ENCODE measurements at places on chromosomes 2 and 18. TPM values are rescaled to one million over a fixed set of nuclear protein-coding genes. Genes with fewer than 3 reads are reported as not detected.

DNA sequence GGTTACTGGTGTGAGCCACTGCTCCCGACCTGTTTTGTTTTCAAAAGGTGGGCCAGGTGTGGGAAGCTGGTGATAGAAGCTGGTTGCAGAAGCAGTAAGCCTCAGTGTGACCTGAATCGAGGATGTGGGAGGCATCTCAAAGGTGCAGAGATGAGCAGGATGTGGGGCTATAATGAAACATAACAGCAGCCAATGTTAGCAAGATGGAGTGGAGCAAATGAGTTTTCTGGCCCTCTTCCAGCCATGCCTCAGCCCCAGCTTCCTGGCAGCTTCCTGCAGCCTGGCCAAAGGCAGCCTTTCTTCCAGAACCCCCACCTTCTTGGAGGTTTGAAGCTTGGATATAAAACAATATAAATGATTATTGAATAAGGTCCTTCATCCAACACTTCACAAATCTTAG lies 184.8 kb downstream of the NCK2 start:
- DNase-seq: peak; percentile 43

- peak; percentile 7 for DNase-seq
Observed at GRCh38 chr2:204545861-204546735, 823 bp downstream of the PARD3B start.

DNA sequence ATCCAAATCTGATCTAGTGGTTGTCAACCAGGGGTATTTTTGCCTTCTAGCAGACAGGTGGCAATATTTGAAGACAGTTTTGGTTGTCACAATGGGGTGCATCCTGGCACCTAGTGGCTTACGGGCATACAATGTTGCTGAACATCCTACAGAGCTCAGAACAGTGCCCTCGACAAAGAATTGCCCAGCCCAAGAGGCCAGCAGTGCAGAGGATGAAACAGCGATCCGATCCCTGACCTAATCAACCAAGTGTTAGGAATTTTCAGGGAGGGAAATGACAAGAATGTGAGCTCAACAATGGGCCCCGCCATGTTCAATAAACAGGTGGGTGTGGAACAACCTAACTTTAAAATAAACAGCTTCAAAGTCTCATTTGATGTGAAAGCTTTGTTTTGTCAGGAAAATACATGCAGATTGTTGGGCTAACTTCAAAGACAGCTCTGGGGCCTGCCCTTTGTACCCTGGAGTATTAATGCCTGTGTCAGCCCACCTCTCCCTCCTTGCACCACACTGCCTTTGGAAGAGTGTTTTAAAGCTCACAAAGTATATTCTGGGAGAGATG lies 22.5 kb upstream of the SCYGR5 start:
- DNase-seq: no peak

DNA sequence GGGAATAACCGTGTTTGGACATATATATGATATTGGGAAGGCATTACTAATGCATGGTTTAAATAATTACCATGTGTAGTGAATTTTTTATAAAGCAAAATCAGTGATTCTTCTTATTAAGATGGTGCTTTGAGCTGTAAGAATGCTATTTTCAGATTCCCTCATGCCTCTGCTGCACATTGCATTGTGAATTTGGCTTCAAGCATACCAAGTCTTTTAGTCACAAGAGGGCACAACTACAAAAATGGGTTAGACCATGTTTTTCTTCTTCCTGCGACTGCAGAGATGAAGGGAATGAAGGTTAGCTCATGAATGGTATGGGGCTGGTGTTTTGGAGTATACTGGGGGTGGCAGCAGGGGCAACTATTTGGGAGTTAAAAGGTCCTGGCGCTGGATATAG lies 320.1 kb downstream of the SLC4A3 start:
- DNase-seq: no peak

DNA sequence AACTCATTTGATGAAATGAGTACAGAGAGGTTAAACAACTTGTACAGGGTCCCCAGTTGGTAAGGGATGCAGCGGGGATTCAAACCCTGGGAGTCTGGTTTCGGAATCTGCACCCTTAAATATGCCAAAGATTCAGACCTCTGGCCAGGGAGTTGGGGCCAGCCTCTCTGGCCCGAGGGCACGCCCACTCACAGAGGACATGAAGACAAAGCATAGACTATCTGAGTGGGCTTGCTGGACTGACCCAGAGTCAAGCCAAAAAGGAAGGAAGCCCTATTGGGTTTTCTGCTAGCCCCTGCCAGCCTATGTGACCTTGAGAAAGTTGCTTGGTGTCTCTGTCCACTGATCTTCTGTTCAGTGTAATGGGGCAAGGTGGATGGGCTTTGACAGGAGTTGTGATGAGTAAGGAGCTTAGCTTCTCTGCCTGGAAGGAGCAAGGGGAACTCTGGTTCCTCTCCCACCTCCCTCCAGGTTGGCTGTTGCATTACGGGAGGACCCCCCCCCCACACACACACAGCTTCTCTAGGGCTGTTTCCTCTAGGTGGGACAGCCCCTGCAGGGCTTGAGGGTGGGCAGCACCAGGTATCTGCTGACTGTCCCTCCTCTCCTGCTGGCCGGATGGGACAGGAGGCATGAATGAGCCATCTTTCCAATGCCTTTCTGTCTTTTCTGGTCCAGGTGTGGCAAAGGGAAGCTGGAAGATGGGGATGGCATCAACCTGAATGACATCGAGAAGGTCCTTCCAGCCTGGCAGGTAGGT lies 131.3 kb downstream of the CTIF start:
- no peak for DNase-seq

DNA sequence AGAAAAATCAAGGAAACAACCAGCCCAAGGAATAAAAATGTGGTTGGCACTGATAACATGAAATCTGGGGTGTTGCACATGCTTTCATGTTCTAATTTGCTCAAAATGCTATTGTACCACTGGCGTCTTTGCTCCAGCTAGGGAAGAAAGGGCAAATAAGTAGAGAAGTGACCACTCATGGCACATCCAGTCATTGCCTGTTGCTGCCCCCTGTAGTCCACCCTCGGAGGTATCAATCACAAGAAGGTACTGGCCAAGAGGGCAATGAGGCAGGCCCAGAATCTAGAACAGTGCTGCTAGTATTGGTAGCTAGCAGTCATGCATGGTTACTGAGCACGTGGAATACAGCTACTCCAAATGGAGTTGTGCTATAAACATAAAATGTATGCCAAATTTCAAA lies 213.4 kb downstream of the CDCA7 start:
- DNase-seq: no peak

- no peak for DNase-seq
Observed at GRCh38 chr2:219434718-219435525, at the start of gene SPEG. Gene SPEG, plus strand, starts transcription at chr2:219434843. Its CDS starts 135 bp downstream, at chr2:219434978.

- DNase-seq: no peak
Observed at GRCh38 chr2:181779288-181780021, 99.1 kb upstream of the NEUROD1 start.

- peak; percentile 56 for DNase-seq
Observed at GRCh38 chr2:27306573-27307286, 1.5 kb downstream of the UCN start.

DNA sequence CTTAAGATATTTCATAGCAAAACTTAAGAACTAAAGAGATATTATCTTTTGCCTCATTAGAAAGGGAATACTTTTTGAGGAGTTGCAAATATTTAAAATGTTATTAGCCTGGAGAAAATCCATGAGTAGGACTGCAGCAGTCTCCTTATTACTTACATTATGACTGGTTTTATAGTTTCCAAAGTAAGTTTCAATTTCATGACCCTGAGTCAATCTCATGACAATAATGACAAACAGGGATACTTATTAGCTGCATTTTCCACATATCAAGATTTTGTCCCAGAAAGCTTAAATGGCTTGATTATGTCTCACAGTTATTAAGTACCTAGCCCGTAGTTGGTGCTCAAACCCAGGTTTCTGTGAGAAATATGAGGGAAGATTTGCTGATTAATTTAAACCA lies 150.8 kb upstream of the ZEB2 start:
- DNase-seq: no peak

GRCh38 chr2:33373986-33374385 lies 102.5 kb upstream of the RASGRP3 start:
- no peak for DNase-seq

DNA sequence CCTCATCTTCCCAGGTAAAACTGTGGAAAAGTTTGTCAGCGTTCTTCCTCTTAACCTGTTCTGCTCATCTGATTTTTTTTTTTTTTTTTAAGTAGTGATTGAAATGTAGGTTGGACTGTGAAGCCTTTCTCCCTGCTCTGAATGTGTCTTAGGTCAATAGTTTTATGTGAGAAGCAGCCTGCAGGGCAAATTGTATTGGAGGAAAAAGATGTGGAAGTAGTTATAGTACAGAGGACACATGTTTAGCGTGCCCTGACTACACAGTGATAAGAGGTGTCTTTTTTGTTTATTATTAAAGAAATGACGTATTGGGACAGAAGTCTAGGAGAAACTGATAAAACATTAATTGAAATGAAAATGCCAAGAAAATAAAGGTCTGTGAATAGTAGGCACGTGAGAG lies 1.5 kb downstream of the MTA3 start:
- DNase-seq: no peak

GRCh38 chr2:37324536-37324785 lies 172 bp downstream of the PRKD3 start:
- peak; percentile 74 for DNase-seq

DNA sequence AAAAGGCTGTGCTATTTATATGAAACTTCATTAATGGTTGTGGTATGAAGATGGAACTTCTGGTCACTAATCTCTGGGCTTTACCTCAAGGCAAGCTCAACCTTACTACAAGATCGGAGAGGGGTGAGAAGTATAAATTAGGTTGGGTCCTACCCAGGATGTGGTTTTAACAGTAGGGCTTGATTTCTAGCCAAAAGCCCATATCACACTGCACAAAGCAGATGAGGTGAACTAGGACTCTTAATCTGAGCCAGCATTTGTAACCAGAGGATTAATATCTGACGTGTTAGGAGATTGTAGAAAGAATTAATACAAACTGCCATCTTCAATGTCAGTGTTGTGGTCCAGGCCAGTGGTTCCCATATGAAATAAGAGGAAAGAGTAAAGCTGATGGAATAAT lies 86.4 kb upstream of the RGPD4 start:
- no peak for DNase-seq

DNA sequence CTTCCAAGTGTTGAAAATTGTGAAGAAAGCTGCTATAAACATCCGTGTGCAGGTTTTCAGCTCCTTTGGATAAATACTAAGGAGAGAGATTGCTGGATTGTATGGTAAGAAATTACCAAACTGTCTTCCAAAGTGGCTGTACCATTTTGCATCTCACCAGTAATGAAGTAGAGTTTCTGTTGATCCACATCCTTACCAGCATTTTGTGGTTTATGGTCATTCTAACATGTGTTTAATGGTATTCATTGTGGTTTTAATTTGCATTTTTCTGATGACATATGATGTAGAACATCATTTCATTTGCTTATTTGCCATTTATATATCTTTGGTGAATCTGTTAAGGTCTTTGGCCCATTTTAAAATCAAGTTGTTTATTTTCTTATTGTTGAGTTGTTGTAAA lies 260.7 kb downstream of the SPAG16 start:
- no peak for DNase-seq

GRCh38 chr2:240481720-240482119 lies 46.3 kb downstream of the GPC1 start:
- DNase-seq: no peak

- DNase-seq: no peak
Observed at GRCh38 chr2:22821458-22821857, 563.5 kb upstream of the KLHL29 start.

DNA sequence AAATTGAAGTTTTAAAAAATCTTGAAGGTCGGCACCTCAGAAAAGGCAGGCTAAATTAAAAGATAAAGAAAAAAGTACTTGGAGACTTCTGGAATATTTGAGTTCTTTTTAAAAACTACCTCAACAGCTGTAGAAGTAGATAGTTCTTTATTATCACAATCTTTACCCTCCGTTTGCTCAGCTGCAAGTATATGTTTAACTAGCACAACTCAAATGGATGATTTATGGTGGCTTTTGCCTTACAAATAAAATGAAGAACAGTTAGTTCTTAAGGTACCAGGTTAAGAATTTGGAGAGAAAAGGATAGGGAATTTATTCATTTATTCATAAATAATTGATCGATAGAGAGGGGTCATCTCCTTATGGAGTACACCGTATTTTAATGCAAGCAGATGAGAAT lies 237.6 kb upstream of the FOSL2 start:
- no peak for DNase-seq

- DNase-seq: no peak
Observed at GRCh38 chr2:80185091-80185490, 119.5 kb downstream of the LRRTM1 start.

GRCh38 chr2:101696272-101697123 lies 1.0 kb upstream of the MAP4K4 start:
- DNase-seq: no peak

DNA sequence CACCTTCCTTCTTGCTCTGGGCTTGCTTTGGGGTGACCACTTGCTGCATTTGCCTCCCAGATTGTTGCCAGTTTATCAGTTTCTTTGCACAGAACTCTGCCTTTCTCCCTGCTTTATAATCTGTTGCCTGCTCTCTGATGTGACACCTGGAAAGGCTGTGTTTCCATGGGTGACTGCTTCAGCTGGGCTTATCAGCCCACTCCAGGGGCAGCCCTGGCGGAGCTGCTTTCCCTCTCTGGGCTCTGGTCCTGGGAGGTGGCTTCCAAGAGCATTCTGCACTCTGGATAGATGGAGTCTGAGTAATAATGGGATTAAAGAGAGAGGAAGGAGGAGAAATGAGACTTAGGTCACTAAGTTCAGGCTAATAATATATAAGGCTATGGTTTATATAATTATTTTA lies 352.7 kb downstream of the TSN start:
- no peak for DNase-seq

- DNase-seq: no peak
Observed at GRCh38 chr2:46939626-46940359, 24.2 kb upstream of the MCFD2 start.

DNA sequence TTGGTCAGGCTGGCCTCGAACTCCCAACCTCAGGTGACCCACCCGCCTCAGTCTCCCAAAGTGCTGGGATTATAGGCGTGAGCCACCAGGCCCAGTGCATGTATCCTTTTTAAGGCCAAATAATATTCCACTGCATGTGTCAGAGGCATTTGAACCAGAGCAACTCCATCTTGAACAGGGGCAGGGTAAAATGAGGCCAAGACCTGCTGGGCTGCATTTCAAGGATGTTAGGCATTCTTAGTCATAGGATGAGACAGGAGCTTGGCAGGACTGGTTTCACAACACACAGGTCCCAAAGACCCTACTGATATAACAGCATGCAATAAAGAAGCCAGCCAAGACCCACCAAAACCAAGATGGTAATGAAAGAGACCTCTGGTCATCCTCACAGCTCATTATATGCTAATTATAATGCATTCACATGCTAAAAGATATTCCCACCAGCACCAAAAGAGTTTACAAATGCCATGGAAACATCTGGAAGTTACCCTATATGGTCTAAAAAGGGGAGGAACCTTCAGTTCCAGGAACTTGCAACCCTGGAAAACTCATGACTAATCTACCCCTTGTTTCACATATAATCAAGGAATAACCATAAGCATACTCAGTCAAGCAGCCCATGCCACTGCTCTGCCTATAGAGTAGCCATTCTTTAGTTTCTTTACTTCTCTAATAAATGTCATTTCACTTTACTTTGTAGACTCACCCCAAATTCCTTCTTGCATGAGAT lies 204.6 kb downstream of the RAB3GAP1 start:
- DNase-seq: no peak

GRCh38 chr2:217477583-217477982 lies 525.2 kb downstream of the TNS1 start:
- no peak for DNase-seq

- DNase-seq: no peak
Observed at GRCh38 chr2:197782126-197782525, 3.0 kb downstream of the BOLL start.

Gene TCF23
- total RNA-seq: not detected

Gene IKZF2
- 13.0 TPM for total RNA-seq

Gene PCBP1
- total RNA-seq: 449 TPM

Gene GPR35
- 7.6 TPM for total RNA-seq

Gene MATN3
- total RNA-seq: not detected

Gene HES6
- 4.0 TPM for total RNA-seq

Gene GPR45
- not detected for total RNA-seq

Gene PTPRN
- 2.5 TPM for total RNA-seq
